ENCODE measurements at places on chromosomes 3 and 15. TPM values are rescaled to one million over a fixed set of nuclear protein-coding genes. Genes with fewer than 3 reads are reported as not detected.

- peak; percentile 37 for DNase-seq
Measured at GRCh38 chr15:67196672-67197363, 57.6 kb downstream of the AAGAB start.

The CCDC13 gene
- total RNA-seq, result 0.63 TPM

DNA sequence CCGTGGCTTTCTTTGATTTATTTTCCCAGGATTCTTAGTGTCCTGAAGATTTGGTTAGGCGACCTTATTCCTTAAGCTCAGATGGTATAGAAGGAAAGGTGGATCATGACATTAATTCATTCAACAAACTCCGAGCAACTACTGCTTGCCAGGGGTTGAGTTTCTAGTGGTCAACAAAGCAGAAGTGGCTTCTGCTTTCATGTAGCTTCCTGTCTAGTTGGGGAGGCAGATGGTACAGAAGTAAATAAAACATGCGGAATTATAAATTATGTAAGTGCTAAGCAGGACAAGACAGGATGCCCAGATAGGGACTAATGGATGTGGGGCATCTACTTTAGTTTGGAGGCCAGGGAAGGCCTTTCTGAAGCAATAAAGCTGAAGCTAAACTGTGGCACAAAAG is 15.6 kb downstream of the EEFSEC start:
- DNase-seq, result no peak

GRCh38 chr3:152197937-152198336 is 70.8 kb upstream of the MBNL1 start:
- DNase-seq, result no peak

Measured in hepatocyte (in vitro differentiated cells).